ENCODE measurements at places on chromosomes 12 and 14.
A peak's percentile ranks its signal among the peaks of the same experiment; 100 is the strongest.

DNA sequence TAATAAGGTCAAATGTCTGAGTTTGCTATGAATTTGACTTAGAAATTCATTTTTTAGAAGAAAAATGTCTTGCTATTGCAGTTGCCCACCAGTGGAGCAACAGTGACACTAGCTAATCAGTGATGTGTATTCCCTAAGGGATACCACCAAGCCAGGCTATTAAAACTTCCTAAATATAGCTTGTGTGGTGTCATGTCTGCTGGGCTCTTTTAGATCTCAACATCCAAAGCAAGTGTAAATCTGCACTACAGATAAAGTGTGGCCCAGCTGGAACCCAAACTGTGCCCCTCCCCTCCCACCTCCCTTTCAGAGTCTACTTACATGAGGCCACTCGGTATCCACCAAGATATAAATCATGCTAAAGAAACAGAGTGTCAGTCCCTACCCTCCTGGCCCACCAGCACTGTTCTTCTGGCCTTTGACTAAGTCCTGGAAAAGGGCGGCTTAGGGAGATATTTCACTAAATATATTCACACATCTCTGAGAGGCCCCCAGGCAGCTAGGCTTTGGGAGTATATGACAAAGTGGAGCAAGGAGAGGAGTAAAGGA lies 53.8 kb downstream of the SLC35F4 start:
- no peak for DNase-seq

DNA sequence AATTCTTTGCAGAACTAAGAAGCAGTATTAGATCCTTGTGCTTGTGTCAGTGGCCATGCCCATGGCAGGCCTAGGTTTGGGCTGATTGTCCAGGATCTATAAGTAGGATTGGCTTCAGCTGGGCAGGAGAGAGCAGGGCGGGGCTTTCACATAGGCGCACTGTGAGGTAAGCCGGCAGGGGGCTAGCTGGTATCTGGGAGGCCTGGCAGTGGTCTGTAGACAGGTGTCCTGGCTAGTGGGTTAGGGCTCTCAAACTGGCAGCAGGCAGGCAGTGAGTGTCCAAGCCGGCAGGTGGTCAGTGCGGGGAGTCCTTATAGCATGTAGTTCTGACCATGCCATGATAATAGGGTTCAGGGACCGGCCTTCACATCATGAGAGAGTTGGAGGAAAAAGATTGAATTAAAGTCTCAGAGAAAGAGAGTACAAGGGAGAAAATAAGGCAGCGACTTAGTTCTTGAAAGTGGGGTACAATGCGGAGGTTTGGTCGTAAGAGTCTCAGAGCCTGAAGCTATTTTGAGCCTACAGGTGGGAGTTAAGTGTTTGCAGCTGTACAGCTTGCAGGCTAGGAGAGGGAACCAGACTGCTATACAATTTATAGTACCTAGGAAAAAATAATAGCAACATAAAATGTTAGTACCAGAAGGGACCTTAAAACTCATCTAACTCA lies 137.4 kb downstream of the TPH2 start:
- DNase-seq: no peak

GRCh38 chr14:95098984-95099599 lies 58.2 kb downstream of the DICER1 start:
- peak; percentile 48 for DNase-seq

DNA sequence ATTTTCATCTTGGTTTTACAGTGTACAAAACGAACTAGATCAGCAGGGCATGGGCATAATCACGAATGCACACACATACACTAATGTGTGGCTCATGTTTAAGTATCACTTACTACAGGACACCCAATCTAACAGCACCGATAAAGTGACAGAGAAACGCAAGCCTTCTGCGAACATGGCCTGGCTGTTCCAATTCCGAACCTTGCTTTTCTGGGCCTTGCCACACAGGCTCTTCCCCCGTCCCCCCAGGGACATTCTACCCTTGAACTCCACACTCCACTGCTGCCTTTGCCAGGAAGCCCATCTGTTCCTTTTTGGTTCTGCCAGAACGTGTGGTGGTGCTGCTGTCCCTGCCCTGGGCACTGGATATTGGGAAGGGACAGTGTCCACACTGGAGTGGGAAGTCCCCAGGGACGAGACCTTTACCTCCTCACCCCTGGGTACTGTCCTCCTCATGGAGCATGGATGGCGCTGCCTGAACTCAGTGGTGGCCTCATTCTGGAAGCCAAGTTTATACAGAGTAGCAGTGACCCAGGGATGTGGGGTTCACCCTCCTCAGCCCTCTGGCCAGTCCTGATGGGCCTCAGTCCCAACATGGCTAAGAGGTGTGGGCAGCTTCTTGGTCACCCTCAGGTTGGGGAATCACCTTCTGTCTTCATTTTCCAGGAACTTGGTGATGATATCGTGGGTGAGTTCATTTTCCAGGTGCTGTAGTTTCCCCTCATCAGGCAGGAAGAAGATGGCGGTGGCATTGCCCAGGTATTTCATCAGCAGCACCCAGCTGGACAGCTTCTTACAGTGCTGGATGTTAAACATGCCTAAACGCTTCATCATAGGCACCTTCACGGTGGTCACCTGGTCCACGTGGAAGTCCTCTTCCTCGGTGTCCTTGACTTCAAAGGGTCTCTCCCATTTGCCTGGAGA lies 7.9 kb downstream of the SERPINA1 start:
- no peak for DNase-seq
